NAMALWA (cell line): ENCODE measurements at places on chromosomes 2 and 18.

- DNase-seq = no peak
Observed at GRCh38 chr2:189580241-189580651, 340 bp downstream of the SLC40A1 start.

GRCh38 chr18:62521593-62521992 lies 1.2 kb upstream of the ZCCHC2 start:
- DNase-seq = peak; percentile 28

GRCh38 chr2:131104487-131105155 lies 515 bp upstream of the PLEKHB2 start:
- DNase-seq = peak; percentile 71

DNA sequence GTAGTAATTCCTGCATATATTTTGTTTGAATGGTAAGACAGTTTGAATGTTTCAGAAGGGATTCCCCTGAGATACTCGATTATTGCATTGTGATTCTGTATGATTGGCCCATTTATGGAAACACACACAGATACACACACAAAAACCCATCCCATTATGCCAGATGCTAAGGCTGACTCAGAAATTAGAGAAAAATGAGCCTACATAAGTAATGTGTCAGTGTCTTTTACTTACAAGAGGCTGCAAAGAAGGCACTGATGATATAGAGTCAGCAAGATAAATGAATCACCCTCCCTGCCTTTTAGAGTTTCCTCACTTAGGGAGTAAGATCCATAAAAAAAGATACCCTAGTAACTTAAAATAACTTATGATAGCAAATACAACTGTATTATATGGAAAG lies 1481.1 kb upstream of the ACVR2A start:
- DNase-seq = no peak

GRCh38 chr2:188207554-188207953 lies 84.1 kb upstream of the GULP1 start:
- no peak for DNase-seq

DNA sequence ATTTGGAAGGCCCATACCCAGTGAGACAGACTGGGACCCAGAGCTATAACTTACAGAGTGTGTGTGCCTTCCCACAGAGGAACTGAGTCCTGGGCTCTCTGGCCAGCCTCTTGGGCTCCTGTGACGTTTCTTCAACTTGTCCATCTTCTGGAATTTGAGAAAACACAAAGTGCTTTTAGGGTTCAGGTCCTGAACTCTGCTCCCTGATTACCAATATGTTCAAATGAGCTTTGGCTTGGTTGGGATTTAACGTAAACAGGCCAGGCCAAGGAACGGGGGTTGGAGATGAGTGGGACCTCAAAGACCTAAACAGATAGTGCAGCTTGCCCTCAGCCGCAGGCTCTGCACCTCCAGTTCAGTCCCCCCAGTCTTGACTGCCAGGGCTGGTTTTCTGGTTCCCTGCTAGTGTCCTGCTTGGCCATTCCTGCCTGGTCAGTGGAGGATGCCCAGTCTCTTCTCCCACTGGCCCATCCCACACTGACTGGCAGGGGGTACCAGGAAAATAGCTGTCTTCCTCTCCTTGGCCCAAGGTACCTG lies 44.9 kb downstream of the TMEM17 start:
- DNase-seq = no peak

DNA sequence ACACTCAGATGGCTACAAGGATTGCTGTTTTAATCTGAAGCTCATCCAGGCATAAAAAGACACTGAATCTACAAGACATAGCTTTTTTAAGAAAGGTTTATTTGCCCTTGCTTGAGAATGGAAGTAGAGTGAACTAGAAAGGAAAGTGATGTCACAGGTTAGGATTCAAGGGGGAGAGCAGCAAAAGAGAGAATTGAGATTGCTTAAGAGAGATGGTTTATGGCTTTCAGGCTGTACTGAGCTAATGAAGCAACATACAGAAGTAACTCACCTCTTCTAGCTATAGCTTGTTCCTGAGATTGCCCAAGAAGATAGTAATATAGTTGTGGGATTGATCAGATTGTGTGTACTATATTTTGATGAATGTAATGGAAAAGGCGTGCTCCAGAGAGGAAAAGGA lies 26.1 kb upstream of the ACVR2A start:
- DNase-seq = no peak

GRCh38 chr2:241659150-241659739 lies 21.8 kb downstream of the ATG4B start:
- peak; percentile 66 for DNase-seq

DNA sequence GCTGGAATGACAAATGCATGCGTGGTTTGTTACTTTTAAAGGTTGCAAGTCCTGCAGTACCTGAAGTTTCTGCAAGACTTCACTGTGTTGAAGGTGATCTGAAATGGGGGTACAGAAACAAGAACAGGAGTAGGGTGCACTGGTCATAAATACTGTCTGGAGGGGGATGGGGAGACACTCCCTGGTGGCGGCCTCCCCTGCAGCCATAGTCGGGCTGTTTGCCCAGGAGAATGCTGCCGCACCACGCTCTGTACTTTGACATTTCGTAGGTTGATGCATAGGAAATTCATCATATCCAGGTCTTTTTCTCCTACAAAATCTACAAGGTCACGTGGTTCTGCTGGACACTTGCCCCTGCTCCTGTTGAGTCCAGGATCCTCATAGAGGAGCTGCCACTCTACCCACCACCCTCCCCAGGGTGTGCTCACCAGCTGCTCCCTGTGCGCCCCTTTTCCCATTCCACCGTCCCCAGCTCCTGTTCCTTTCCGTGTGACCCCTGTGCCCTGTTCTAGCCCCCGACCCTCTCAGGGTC lies 103.8 kb downstream of the RNF144A start:
- DNase-seq = no peak

GRCh38 chr2:158760887-158761286 lies 34.2 kb upstream of the DAPL1 start:
- no peak for DNase-seq

GRCh38 chr2:215784371-215784783 lies 229.0 kb downstream of the MREG start:
- no peak for DNase-seq

- DNase-seq = no peak
Observed at GRCh38 chr2:223855426-223855825, 18.0 kb upstream of the AP1S3 start.

DNA sequence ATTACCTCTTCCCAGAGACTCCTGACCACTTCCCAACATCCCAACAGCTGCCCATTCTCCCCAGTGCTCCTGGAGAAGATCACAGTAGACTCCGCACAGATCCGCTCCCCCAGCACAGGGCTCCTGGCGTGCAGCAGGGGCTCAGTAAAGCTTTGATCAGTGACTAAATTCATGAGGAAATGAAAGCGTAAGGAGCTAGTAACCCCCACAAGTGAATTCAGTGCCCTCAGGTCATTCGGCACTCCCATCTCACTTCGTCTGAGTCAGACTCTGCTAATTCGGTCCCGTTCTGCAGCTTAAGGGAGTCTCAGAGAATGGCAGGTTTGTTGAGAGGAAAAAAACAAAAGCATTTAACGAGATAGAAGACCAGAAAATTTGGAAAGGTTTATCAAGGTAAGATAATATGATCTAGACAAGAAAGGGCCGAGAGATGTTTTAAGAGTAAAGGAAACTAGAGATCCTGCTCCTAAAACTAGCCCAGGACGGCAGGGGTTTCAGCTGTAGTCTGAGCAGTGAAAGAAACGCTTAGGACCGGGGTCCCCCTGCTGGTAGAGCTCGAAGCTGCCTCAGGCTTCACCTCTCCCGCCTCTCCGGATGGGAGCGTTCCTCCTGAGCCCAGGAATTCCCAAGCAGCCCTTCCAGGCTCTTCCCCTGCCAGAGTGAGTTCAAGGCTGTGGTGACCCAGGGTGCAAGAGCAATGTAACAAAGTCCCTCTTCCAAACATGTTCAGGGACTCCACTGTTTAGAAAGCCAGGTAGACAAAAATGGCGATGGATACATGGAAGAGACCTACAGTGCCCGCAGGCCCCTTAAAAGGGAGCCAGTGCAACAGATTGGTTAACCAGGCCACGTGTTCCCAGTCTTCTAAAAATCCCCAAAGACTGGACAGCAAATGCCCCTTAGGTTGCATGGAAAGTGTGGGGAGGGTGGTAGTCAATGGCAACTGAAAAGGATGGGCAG lies 127.3 kb downstream of the DNER start:
- DNase-seq = peak; percentile 29

DNA sequence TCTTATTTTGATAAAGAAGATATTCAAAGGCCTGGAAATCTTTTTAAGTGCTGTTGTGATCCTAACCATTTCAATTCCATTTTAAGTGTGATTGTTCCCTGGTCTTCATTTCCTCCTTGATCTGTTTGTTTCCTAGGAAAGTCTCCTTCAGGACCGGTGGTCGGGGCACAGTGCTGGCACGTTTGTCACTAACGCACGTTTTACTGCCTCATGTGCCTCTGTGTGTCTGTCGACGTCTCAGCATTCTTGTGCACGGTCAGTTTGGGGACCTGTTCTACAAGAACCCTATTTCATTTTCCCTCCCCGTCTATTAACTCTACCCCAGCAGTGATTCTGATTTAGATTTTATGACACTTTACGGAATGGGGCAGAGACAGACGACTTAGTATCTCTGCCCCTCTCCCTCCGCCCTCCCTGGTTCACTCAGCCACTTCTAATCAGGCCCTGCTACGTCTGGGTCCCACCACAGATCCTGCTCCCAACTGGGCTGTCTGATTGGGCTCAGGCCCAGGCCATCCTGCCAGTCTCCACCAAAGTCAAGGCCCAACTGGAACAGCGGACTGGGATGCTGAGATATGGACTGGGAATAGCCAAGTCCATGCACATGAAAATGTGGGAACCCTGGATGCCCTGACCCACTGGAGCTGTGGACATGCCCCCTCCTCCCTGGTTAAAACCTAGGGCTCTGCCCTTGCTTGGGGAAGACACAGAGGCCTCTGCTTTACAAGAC lies 95.6 kb downstream of the TWIST2 start:
- no peak for DNase-seq

- peak; percentile 50 for DNase-seq
Observed at GRCh38 chr2:9538000-9538507, 17.6 kb downstream of the ADAM17 start.

DNA sequence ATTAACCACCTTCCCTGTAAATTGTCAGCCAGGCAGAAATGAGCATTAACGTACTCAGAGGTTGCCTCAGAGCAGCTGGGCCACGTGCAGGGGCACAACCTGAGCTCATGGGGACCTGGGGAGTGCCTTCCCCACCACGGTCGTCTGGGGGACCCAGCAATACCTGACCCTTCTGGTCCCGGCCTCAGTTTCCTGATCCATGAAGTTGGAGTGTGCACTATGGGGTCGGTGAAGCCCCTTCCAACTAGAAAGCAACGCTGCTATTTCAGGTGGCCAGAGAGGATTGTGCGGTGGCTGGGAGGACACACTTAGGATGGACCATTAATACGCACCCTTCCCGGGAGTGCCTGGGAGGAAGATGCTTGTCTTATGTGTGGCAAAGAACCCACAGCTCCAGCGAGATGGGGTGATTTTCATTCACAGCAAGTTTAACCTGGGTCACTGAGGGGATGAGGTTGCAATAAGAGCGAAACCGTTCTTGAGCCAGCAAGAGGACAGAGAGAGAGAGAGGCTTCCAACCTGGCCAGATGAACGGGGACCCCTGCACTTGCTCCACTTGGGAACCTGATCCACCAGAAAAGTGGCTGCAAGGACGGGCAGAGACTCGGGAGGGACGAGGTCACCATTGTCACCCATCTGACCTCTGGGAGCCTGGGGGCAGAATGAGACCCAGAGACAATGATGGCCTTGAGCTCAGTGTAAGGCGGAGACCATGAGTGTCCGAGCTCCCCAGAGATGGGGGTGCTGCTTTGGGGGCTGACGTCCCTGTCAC lies 36.2 kb downstream of the NGEF start:
- no peak for DNase-seq

DNA sequence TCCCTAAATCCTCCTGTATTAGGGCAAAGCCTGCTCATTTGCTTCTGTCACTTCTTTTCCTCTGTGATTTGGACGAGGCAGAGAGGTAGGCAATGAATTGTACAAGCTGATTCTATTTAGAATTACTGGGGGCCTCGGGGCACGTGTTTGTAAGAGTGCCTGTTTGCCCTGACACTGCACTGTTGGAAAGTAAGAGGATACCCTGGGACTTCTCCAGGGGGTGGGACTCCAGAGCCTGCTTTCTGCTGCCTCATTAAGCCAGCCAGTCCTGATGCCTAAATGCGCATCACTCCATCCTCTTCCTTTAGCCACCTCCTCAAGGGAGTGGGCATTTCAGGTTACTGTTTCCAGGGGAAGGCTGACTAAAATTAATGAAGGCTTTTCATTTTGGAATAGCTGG lies 134.3 kb downstream of the TDRD15 start:
- DNase-seq = no peak

- peak; percentile 9 for DNase-seq
Observed at GRCh38 chr2:157874997-157875640, 1.0 kb downstream of the ACVR1 start.

DNA sequence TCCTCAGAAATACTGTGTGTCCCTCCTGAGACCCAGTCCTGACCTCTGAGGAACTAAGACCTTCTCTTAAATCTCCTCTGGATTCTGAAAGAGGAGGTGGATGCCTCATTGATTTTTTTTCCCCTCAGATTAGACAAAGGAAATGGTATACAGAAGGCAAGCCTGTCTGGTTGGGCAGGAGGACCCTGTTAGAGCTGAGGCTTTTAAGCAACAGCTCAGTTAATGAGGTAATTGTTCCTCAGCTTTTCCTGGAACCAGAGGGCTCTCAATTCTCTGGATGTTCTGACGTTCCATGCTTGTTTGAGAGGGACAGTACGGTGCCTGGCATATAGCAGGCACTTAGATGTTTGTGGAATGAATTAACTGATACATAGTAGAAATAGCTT lies 61.7 kb upstream of the MCFD2 start:
- DNase-seq = no peak

GRCh38 chr2:95121093-95121406 lies 558 bp downstream of the MRPS5 start:
- peak; percentile 58 for DNase-seq

- no peak for DNase-seq
Observed at GRCh38 chr2:74474899-74475298, 2.4 kb upstream of the MRPL53 start.

GRCh38 chr2:35858216-35858615 lies 497.4 kb upstream of the CRIM1 start:
- DNase-seq = peak; percentile 11

DNA sequence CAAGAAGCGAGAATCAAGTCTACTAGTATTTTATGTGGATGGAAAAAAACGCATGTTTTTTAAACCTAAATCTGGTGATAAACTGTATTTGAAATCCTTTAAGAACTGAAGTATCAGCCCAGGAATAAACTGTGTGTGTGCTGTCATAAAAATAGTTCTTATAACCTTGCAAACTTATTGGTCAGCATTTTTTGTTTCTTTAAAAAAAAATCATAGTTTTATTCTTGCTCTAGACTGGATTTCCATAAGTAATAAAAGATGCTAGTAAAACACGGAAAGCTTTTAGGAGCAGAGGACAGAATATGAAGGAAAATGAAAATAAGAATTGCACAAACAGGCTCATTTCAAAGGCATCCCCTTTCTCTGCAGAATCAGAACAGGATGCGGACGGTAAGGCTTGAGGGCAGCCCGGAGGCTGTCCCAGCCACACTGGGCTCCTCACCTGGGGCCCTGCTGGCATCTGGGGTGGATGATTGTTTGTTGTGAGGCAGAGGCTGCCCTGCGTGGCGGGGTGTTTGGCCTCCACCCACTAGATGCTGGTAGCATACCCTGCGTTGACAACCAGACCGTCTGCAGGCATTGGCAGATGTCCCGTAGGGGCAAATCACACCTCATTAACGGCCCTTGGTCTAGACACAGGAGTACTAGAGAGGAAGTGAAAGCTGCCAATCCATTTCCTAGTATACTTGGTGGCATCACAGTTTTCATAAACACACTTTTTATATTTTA lies 52.5 kb downstream of the MBP start:
- peak; percentile 83 for DNase-seq
